D341Med (cell line): ENCODE measurements at places on chromosomes 1 and 21.

DNA sequence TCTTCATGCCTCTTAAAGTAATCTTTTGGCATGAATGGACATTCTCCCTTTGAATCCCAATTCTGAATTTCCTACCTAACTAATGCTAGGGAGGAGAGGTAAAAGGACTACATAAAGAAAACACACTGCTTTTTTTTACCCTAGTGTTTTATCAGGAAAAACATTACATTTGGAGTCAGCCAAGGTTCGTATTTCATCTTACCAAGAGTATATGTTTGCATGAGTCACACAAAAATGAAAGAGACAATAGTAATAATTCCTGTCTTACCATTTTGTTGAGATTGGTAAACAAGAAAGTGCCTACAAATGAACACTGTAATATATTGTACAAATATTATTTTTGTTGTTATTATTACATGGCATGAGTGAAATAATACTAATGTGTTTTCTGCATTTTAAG, 112.9 kb upstream of the WARS2 start:
- no peak for DNase-seq

GRCh38 chr1:25900219-25900618, 6.0 kb downstream of the STMN1 start:
- no peak for DNase-seq

DNA sequence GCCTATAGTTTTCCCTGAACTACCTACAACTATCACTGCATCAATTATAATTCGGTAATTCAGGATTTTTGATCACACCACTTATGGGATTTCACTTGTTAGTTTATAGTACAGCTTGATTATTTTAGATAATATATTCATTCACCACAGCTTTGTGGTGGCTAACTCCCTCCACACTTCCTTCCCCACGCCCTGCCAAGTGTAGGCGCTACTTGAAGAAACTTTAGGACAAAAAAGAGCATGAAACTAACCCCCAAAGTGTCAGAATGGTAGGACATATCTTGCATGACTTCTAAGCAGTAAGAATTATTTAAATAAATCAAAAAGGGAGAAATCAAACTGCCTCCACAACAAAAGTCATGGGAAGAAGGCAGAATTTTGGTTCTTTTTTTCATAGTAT, 70.1 kb downstream of the LHX9 start:
- no peak for DNase-seq

DNA sequence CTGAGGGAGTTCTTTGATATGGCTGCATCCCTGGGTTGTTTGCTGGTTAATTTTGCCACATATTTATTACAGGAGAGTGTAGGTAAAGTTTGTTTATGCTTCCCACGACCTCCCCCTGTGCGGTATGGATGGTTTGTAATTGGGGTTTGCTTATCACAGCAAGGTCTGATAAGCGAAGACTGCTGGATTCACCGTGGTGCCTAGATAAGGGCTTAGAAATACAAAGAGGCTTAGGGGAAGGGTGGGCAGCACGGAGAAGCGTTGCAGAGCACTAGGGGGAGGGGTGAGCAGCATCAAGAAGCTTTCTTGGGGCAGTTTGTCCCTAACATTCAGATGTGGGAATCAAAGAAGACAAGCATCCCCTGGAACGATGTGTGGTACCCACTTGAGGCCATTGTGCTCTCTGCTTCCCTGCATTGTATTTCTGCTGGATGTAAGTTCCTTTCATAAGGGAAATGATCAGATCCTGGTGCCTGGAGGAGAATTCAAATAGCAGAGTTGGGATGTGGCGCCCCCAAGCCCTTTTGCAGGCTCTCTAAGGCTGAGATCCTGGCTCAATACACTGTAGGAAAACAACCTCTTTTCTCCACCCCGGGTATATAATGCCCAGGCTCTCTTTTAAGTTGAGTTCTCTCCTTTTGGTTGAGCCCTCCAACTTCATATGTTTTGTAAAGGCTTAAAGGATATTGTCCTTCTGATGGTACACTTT, 598.1 kb upstream of the ADGRL4 start:
- DNase-seq: no peak

DNA sequence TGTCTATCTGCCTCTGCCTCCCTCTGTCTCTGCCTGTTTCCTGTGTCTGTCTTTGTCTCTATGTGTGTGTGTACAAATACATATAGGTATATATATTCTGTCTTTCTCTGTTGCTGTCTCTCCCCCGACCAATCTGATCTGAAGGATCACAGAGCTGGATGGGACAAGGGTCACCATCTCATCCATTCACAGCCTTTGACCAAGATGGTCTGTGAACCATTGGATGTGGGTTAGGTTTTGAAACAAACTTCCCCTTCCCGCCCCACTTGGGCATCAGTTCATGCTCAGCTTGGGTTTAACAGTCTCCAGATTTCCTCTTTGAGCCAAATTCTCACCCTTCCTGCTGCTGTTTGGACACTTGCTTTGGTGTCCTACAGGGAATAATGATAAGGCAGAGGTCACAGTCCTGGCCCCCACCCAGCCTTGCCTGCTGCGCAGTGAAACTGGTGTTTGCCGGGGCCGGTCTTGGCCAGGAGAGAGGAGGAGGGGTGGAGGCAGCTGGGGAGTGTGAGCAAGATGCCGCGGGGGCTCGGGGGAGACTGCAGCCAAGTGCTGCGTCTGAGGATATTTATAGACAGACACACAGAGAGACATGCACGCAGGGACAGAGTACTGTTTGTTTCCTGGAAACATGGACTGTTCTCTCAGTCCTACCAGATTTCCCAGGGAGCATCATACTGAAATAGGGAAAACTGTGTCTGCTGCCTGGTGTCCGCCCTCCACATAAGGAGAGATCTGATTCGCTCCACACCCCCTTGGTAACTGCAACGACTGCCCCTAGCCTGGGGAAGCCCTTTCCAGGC, 27.0 kb upstream of the BTG2 start:
- no peak for DNase-seq

DNA sequence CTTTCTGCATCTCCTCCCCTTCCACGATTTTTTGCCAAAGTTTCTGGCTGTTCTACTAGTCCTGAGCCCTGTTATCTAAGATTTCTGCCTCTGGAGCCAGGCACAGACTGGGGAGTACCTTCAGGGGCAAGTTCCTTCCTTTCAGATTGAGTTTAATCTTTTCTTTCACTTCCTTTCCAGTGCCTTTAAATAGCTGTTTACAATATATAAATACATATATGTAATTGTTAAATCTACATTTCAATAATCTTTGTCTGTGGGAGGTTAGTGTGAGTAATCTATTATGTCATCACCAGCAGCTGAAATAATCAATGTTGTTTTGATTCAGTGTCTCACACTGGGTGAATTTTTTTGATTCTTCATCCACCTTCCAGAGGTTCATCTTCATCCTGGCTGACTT, 31.8 kb downstream of the DIPK1A start:
- DNase-seq: no peak

DNA sequence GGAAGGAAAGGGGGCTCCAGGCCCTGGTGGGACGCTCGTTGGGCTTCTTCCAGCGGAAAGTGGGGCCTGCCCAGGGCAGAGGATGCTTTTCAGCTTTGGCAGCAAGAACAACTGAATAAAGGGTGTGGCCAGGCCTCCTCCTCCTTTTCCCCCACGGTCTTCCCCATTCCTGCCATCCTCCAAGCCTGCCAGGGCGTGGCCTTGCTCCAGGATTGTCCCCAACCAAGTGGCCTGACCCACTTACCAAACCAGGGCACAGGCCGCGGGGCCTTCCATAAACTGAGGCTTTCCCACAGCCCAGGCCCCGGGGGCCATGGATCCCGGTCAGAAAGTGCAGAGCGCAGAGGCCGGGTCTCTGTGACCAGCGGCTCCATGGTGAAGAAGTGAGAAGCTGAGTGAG, 33.6 kb downstream of the CASZ1 start:
- no peak for DNase-seq

GRCh38 chr1:21295002-21295401, 4.7 kb upstream of the ECE1 start:
- no peak for DNase-seq
